ENCODE measurements at places on chromosomes 11 and 22.
A peak's percentile ranks its signal among the peaks of the same experiment; 100 is the strongest.

DNA sequence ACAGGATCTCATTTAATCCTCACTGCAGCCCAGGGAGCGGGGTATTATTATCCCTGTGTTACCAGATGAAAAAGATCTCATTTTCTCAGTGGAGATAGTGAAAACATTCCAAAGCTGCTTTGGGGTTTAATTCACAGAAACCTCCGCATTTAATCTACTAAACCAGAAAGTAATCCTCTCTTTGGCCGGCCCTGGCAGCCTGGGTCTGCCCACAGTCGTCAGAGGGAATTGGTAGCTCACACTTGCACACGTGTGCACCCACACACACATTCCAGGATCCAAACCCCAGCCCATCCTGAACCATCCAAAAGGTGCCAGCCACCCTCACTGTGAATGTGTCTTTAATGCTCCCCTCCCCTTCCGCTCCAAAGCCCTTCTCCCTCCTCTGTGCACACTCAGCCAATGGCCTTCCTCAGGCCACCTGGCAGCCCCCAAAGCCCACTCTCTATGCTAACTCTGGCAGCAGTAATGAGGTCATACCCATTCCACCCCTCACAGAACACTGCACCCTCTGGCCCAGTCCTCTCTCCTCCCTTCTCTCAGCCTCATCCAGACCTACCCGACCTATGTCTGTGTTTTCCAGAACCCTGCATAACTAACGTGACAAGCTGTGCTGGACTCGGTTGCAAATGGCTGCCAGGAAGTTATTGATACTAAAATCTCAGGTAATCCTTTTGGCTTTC is 466.2 kb downstream of the SOX6 start:
- H3K4me3 ChIP-seq: no peak overlapping the region
- DNase-seq: no peak
- no peaks in the 10 kb centered on the region for H3K4me1 ChIP-seq
- no peaks in the 10 kb centered on the region for H3K36me3 ChIP-seq
- H3K27ac ChIP-seq: no peak overlapping the region
- no peaks in the 10 kb centered on the region for H3K27me3 ChIP-seq

- H3K4me3 ChIP-seq: no peak overlapping the region
- no peaks in the 10 kb centered on the region for H3K36me3 ChIP-seq
- H3K27ac ChIP-seq: no peak overlapping the region
- no peaks in the 10 kb centered on the region for H3K27me3 ChIP-seq
- no peak for DNase-seq
- no peaks in the 10 kb centered on the region for H3K4me1 ChIP-seq
Observed at GRCh38 chr11:21205205-21205604, 535.8 kb downstream of the NELL1 start.

DNA sequence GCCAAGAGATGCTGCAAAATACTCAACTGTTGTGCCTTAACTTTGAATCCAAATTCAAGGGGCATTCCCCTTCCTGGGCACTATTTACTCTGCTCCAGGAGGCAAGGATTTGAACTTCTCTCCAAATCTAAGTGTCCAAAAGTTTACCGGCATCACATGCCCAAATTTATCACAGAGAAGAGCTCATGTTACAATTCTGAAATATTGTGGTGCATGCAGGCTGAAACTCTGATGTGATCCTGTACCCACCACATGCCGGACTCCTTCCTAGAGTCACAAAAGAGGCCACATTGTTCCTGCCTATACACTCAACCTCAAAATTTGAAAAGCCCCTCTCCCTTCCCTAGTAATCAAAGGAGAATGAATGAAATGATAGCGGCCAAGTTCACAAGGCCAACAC is 1.3 kb downstream of the TRAF6 start:
- no peak overlapping the region for H3K27ac ChIP-seq
- H3K4me3 ChIP-seq: peak overlapping the region; percentile 93
- no peak for DNase-seq
- H3K27me3 ChIP-seq: no peaks in the 10 kb centered on the region
- H3K4me1 ChIP-seq: peaks cover 14% of the 10 kb centered on the region

GRCh38 chr11:95576146-95576845 is 213.3 kb downstream of the FAM76B start:
- H3K27me3 ChIP-seq: no peaks in the 10 kb centered on the region
- H3K27ac ChIP-seq: peak overlapping the region; percentile 83
- DNase-seq: no peak
- H3K36me3 ChIP-seq: no peaks in the 10 kb centered on the region
- H3K4me1 ChIP-seq: peaks cover 28% of the 10 kb centered on the region

DNA sequence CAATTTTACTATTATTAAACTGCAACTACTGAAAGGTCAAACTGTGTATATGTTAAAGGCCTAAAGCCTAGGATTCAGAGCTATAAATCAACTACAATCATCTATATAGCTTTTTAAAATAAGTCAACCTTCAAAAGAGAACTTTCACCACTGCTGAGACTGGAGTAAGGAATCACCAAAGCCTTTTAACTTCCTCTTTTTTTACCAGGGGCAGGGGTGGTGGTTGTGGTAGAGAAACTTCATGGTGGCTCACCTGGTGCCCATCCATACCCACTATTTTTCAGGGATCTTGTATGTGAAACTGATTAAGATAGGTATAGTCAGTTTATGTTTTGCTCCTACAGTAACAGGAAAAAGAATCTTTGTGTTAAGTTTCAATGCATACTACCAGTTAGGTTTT is 31.5 kb downstream of the TSG101 start:
- H3K27ac ChIP-seq: no peak overlapping the region
- no peaks in the 10 kb centered on the region for H3K27me3 ChIP-seq
- H3K36me3 ChIP-seq: peaks cover 75% of the 10 kb centered on the region
- DNase-seq: no peak

DNA sequence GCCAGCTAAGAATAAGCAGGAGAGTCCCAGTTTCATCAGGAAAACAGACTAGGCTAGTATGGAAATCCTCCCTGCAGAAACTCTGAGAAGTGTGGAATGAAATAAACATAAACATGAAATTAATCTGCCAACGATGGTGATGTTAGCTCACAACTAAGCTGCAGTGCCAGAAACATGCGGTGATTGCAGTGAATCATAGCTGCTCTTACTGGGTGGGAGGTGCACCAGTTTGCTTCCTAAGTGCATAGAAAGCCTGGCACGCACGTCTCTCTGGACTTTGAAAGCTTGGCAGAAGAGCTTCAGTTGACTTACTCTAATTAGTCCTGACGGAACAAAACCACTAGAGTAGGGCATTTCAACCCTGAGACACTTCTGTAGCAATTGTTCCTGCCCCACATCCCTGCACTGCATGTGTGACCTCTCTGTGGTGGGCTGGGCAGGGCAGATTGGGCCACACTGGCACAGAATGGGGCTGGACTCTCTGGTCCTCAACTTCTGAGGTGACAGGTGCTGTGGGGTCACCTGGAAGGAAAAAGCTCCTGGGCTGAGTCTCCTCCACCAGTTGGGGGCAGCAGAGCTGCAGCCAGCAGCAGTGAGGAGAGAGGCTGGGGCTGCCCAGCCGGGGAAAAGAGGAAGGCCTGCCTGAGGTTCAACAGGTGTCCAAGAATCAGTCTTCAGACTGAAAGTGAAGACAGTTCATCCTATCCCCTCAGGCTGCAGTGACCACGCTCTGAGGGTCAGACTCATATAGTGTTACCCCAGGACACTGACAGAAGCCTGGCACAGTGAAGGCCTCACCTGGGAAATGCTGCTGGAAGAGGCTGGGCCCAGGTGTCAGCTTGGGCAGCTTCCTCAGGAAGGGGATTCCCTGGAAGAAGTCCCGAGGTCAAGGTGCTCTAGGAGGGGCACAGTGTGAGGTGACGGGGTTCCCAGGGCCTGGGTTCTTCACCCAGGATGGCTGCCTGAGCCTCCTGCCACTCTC is 40.5 kb downstream of the GGTLC2 start:
- no peaks in the 10 kb centered on the region for H3K36me3 ChIP-seq
- H3K27me3 ChIP-seq: no peaks in the 10 kb centered on the region
- DNase-seq: no peak
- no peaks in the 10 kb centered on the region for H3K4me1 ChIP-seq
